ENCODE measurements at places on chromosomes 6 and 20.
A peak's percentile ranks its signal among the peaks of the same experiment; 100 is the strongest.

- H3K27ac ChIP-seq = no peak overlapping the region
- DNase-seq = no peak
- no peaks in the 10 kb centered on the region for H3K27me3 ChIP-seq
- no peak overlapping the region for H3K4me3 ChIP-seq
- no peaks in the 10 kb centered on the region for H3K36me3 ChIP-seq
Measured at GRCh38 chr6:131216246-131216645, 81.0 kb downstream of the AKAP7 start.

- no peaks in the 10 kb centered on the region for H3K27me3 ChIP-seq
- no peak for DNase-seq
- no peak overlapping the region for H3K27ac ChIP-seq
- no peaks in the 10 kb centered on the region for H3K36me3 ChIP-seq
- H3K4me3 ChIP-seq = no peak overlapping the region
Measured at GRCh38 chr6:25022140-25022553, 86.4 kb upstream of the RIPOR2 start.

DNA sequence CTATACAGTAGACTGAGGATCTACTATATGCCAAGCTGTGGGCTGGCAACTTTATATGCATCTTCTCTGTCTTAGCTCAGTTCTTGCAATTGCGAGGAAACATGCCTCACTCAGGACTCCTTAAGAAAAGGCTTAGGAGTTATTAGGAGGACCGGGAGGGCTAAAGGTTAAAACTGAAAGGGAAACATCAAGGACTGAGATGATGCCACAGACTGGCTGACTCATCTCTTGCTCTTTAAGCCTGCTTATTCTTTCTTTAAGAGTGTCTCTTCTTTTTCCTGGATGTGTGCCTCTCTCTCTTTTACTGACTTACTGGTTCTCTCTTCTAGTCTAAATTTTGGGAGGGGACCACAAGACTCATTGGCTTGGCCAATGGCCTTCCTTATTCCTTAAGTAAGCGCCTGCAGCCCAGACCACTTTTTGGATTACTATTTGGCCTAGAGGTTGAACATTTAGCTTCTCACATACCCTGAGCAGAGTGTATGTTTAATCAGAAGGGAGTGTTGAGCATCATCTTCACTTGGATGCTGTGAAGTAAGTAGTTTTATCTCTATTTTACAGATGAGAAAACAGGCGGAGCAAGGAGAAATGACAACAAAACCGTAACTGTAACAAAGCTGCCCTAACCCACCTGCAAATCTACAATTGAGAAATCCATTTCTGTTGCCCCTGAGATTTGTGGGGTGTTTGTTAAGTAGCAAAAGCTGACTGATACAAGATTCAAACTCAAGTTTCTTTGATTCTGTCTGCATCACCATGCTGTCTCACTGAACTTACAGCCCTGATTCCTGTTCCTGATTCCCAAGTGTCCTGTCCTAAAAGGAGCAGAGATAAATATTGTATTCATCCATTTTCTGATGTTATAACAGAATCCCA lies 7.2 kb upstream of the SDC4 start:
- H3K4me3 ChIP-seq = no peak overlapping the region
- peak overlapping the region; percentile 16 for H3K27ac ChIP-seq
- DNase-seq = no peak
- H3K27me3 ChIP-seq = no peaks in the 10 kb centered on the region

DNA sequence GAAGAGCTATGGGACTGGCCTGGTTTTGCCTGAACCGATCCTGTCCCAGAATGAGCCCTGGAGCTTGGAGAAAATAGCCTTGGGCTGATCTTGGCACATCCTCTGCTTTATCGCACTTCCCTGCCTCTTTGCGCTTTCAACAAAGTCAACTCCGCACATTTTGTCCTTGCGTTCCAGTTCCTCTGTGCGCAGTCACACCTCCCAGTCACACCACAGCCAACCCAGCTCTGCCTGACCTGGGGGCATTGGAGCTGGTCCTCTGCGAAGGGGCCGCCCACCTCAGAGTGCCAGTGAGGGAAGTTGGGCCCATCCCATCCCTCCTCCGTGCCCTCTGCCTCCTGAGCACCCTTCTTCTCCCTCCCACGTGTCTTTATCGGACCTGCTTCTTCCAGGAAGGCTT lies 16.9 kb upstream of the UQCC2 start:
- no peak overlapping the region for H3K27ac ChIP-seq
- no peaks in the 10 kb centered on the region for H3K4me1 ChIP-seq
- H3K4me3 ChIP-seq = no peak overlapping the region
- H3K36me3 ChIP-seq = no peaks in the 10 kb centered on the region
- H3K27me3 ChIP-seq = no peaks in the 10 kb centered on the region

DNA sequence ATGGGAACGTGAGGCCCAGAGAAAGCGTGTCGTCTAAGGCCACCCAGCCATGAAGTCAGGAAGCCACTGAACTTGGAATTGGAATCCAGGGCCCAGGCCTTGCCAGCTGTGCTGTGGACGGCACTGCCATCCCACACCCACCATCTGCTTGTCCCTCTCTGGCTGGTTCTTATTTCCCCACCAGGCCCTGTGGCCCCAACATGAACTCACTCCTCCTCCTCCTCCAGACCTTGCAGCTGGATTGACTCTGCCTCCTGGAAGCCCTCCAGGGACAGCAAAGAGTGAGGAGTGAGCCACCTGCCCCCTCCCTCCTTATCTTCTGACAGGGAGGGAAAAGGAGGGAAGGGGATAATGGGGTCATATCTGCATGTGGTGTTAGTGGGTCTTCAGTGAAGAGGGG lies 16.0 kb upstream of the IP6K3 start:
- H3K27me3 ChIP-seq = no peaks in the 10 kb centered on the region
- no peak for DNase-seq
- H3K4me1 ChIP-seq = no peaks in the 10 kb centered on the region
- H3K27ac ChIP-seq = no peak overlapping the region

DNA sequence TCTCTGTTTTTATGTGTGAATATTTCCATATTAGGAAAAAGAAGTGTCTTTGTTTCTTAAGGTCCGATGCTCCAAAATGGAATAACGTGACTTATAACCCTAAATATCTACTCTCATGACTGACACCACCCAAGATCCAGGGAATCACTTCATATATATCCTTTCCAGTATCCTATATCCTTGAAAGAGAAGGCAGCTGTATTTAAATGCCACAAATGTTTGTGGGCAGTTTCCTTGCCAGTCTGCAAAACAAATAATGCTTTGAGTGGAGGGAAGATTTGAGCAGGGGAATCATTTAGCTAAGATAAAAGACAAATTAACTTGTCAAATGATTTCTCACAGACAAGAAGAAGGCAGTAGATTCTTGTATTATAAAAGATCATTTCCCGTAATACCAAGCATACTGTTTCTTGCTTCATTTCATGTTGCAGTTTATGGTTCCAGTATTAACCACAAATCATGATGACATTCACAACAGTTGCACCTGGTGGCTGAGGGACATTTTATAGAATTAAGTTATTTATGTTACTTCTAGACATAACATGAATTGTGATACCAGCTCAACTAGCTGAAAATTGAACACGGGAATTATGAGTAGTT lies 30.0 kb upstream of the FABP7 start:
- H3K36me3 ChIP-seq = no peaks in the 10 kb centered on the region
- no peak overlapping the region for H3K27ac ChIP-seq
- DNase-seq = no peak
- H3K4me1 ChIP-seq = no peaks in the 10 kb centered on the region
- H3K4me3 ChIP-seq = no peak overlapping the region

Measured in colonic mucosa (tissue), 4 donors.